HepG2 (cell line): ENCODE measurements at places on chromosomes 3 and 15. TPM values are rescaled to one million over a fixed set of nuclear protein-coding genes. Genes with fewer than 3 reads are reported as not detected.

Gene HDDC3
- 28.3 and 30.0 TPM in 2 replicates for total RNA-seq

Gene GALNT15
- 0.02 TPM in 1 of 2 replicates, not detected in the other for total RNA-seq

Gene PRKAR2A
- 29.2 and 38.5 TPM in 2 replicates for total RNA-seq

DNA sequence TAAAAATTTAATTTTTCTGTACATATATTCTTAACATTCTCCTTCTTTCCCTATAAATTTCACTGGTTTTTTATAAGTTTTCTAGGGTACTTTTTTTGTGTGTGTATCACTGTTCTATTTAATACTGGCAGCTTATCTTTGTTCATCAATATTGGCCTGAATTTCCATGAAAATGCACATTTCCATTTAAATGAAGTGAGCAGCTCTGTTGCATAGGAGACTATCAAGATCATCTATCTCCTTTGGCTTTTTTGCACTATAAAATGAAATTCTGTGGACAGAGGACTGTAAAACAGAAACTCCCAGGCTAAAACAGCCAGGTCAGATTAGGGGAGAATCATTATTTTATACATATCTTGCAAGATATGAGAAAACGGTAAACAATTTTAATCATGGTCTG, 277.0 kb upstream of the ARL6 start:
- no peak for DNase-seq

GRCh38 chr3:59046839-59047238, 3.0 kb downstream of the CFAP20DC start:
- DNase-seq = no peak

DNA sequence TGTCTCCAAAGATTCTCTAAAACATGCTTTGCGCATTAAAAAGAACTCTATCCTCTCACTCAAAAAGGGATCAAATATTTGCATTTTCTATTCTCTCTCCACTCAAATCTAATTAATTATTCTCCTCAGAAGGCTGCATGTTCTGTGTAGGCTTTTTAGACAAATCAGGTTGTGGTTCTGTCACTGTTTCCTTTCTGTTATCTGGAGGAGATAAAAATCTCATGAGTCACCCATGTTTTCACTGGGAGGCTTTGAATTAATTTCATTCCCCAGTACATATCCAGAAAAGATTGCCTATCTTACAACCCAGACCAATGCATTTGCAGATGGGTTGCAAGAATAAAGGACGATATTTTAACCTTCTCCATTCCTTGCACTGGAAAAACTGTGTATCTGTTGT, 446.5 kb downstream of the GRM7 start:
- DNase-seq = no peak

DNA sequence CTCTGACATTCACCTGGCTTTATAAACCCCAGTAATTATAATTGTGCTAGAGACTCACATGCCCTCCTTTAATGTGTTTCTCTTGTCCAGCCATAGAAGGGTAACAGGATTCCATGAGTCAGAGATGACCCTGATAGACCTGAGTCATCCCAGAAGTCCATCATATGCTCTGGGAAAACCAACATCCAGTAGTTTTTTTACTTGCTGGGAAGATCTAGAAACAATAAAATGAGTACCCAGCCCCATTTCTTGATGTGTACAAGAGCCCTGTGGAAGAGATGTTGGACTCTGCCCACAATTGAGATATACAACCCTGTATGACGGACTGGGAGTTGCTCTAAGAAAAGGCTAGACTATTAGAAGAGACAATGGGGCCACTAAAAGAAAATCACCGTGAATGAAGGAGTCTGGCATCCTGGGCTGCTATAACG, 22.4 kb upstream of the THUMPD3 start:
- peak; percentile 41 for DNase-seq

GRCh38 chr3:84487296-84487695, 471.5 kb upstream of the CADM2 start:
- DNase-seq = no peak
